SW480 (cell line): ENCODE measurements at places on chromosomes 6 and 20.

- no peak for DNase-seq
Measured at GRCh38 chr6:110852773-110853172, 21.8 kb upstream of the AMD1 start.

DNA sequence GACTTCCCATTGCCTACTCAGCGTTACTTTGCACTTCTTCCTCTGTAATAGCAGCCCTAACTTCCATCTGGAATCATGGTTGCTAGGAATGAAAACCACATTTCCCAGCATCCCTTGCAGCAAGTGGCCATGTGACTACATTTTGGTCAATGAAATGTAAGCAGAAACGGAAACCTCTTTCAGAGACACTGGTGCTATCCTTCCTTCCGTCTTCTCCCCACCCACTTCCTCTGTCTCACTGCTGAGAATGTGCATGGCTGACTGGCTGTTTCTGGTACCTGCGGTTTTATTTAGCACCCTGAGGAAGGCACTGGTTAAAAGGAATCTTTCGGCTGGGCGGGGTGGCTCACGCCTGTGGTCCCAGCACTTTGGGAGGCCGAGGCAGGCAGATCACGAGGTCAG is 107.4 kb downstream of the SCML4 start:
- DNase-seq: peak; percentile 24

GRCh38 chr20:18213002-18213401 is 75.3 kb upstream of the ZNF133 start:
- no peak for DNase-seq

DNA sequence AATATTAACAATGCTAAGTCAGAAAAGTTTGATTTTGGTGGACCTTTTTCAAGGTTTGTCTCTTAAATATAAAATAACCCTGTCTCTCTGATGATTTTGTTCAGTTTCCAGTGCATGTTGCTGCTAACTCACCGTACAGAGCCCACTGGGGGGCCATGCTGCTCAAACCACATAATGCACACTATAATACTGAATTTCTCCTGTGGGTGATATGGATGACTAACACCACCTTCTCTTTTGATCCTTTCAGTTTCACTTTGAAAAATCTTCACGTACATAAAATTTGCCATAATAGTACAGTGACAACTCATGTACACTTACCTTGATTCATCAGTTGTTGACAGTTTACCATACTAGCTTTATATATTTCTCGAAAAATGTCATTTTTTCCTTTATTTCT is 506.6 kb upstream of the MAN1A1 start:
- DNase-seq: peak; percentile 16

- DNase-seq: no peak
Measured at GRCh38 chr20:36157610-36158009, 3.1 kb downstream of the EPB41L1 start.

DNA sequence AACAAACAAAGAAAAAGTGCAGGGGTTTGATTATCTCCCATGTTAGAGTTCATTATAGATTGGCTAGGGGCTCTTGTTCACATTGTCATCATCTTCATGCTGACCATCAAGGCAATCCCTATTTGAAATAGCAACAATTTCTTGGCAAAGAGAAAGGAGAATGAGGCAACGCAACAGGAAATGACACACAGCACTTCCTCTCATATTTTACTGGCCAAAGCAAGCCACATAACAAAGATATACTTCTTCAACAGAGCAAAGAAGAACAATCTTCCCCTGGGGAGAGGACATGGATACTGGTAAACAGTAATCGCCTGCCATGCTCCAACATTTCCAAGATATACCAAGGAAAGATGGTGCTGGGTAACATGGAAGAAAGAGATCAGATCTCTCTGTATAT is 29.8 kb downstream of the EPM2A start:
- DNase-seq: no peak

DNA sequence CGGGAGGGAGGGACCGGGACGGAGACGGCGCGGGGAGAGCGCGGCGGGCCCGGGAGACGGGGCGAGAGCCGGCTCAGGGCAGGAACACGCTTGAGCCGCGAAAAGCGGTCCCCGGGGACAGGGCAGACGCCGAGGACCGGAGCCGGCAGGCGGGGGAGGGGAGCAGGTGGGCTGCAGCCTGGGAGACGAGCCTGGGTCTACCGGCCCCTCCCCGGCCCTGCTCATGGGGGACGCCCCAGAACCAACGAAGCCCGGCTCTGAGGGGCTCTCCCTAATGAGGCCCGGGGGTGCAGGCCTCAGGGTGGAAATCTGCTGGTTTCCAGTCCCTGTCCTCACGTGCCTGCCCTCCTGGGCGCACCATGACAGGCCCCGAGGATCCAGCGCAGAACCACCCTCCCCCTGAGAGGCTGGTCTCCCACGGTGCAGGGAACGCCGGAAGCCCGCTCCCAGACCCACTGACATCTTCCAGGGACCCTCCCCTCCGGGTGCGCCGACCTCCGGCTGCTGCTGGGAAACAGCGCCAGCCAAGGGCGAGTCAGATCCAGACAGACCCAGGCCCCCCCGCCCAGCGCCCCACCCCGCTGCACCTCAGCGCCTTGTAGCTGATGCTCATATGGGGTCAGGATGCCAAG is 571 bp upstream of the EEF1A2 start:
- no peak for DNase-seq

- no peak for DNase-seq
Measured at GRCh38 chr20:63308218-63308911, 15.4 kb downstream of the COL20A1 start.

DNA sequence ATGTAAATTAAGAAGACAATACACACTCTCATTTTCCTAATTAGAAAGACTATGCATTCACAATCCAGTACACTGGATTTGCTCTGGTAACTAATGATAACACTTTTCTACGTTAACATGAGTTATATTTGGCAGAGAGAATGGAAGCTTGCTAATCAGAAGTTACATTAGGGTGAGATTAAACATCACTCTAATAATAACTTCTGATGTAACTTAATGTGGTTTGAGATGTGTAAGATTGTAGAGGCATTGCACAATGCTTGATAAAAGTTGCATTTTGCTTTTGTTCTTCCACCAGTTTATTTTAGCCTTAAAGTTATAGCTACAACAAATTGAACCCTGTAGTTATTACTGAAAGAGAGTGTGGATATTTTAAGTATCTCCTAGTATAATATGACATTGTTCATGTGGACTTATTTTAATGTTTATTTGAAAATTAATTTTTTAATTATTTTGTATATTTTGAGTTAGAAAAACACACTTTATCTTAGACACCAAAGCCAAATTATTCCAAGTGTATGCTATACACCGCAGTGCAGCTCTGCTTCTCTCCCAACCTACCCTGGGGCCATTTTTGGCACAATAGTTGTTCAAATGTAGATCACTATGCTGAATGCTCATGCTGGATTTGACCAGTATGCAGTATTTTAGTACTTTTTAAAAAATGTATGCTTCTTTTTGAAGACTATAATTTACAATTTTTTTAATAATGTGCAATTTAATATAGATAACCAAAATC is 143.2 kb downstream of the SLC16A10 start:
- no peak for DNase-seq

GRCh38 chr20:49446808-49447207 is 35.7 kb downstream of the KCNB1 start:
- DNase-seq: no peak

DNA sequence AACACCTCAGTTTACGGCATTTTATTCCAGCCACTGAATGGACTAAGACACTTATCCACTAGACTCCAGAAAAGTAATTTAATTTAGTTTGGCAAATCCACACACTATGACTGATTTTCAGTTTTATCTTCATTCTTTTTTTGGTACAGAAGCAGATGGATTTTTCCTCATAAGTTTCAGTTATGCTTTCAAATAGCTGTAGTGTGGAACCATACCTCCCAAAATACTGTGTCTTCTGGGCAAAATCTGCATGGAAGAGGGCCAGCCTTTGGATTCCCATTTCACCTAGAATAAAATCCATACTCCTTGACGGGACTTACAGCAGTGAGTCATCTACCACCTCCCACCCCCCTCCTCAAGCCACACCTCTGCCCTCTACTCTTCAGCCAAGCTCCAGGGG is 43.0 kb downstream of the GSTA2 start:
- DNase-seq: no peak

GRCh38 chr6:37700620-37700973 is 2.9 kb upstream of the MDGA1 start:
- no peak for DNase-seq

- DNase-seq: no peak
Measured at GRCh38 chr6:150027806-150028565, 2.7 kb upstream of the RAET1L start.

DNA sequence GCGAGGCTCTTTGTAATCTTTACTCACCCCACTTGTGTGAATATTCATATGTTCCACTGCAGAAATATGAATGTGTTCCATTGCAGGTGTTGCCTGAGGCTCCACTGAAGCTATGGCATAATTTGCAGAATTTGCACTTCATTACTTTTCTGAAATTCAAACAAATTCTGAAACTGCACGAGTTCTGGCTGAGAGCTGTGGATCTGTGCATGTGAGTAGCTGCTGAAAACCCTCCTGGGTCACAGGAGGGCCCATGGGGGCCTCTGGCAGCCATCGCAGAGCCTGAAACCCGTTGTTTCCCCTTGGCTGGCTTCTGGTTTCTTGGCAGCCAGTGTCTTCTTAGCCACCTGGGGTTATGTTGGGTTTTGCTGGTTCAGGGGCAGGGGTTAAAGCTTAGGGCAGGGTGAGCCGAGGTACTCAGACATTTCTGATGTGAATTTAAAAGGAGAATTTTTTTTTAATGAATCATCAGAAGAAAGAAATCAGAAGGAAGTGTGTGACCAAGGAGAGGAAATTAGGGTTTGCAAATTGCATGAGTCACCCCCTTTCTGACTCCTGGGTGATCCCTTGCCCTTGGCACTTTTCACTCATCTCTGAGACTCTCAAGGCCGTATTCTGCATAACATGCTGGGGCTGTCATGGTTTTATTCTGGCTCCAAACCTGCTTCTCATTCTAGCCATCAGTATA is 40.6 kb downstream of the TOX2 start:
- DNase-seq: peak; percentile 91

GRCh38 chr6:1175877-1176276 is 136.0 kb upstream of the FOXQ1 start:
- DNase-seq: peak; percentile 15

DNA sequence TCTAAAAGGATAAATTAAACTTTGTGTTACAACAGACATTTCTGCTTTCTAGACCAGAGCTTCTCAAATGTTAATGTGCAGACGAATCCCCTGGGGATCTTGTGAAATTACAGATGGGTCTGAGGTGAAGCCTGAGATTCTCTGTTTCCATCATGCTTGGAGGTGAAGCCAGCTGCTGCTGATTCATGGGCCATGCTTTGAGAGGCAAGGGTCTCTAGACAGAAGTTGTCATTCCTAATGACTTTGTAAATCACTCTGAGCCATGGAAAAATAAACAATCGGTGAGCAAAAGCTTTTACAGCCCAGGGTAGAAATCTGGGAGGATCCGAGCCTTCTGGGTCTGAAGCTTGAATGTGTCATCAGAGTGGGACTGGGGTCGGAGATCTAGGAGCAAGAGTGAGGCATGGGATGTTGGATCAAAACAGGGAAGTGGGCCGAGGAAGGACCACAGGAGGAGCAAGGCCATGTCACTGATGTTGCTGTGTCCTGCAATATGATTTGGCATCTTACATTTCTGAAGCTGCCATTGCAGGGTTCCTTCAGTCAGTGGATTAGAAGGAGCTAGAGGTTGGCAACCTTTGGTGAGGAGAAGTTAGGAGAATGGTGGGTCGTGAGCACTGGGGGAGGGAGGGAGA is 77.3 kb downstream of the TRMT11 start:
- DNase-seq: no peak

DNA sequence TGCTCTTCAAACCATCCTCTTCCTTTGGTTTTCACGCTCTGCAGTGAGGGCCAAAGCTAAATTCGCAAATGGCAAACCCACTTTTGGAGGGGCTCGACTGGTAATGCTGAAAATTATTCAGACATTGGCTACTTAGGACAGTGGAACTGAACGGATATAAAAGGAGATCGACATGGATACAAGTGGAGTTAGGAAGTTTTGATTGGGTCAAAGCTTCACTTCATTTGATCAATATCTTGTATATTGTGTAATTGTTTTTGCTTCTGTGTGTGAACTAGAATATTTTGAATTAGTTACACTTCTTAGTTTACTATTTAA is 1.2 kb downstream of the FAM8A1 start:
- no peak for DNase-seq

GRCh38 chr6:90412538-90413369 is 116.1 kb upstream of the BACH2 start:
- DNase-seq: no peak

DNA sequence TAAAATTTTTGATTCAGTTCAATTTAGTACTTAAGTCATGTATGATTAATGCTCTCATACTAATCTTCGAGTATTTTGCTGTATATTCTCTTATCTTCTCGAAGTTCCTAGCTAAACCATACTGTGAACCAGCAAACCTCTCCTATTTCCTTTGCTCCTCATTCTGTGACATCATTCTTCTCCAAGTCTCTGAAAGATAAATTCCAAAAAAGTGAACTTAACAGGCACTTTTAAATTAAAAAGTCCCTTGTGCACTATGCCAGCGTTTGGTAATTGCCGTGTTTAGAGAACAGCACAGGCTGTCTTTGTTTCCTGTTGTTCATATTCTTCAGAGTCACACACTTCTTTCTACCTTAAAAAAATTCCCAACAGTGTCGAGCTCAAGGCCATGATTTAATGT is 188.4 kb upstream of the PHACTR1 start:
- no peak for DNase-seq

GRCh38 chr6:27901801-27902200 is 10.4 kb downstream of the OR2B2 start:
- no peak for DNase-seq

DNA sequence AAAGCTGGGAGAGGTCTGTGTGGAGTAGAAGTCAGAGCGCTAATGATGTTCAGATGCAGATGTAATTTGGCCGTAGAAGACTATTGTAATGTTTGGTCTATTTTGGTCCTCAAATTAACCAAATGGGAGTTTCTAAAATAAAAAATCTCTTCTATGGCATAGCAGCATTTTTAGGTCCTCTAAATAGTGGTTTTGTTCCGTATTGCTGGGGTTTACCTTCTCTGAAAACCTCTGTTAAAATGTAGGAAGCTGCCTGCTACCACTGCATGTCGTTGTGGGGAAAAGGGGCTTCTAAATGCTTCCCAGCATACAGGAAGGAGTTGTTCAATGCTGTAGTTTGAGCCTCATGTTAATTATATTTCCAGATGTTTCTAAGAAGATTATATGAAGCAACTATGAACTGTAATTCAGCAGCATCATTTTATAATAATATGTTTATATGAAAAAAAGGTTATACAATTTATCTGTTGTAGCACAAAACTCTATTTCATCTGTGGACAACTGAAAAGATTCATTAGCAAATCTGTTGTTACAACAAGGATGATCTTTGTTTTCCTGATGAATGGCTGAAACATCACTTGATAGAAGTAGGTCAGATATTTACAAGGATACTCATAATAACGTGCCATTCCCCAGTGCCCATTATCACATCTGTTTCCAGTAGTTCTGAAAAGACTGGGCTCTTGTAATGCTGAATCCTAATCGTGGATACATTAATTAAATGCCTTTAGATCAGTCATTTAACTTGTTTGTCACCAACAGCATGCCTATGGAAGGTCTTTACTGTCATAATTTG is 256.6 kb downstream of the TBC1D7 start:
- DNase-seq: no peak
